Adipose tissue (tissue), 3 donors: ENCODE measurements at places on chromosomes 1 and 21. TPM values are rescaled to one million over a fixed set of nuclear protein-coding genes. Genes with fewer than 3 reads are reported as not detected.

TMCO4 gene
- 19.0 TPM for polyA plus RNA-seq

TNFRSF4 gene
- 13.9 TPM for polyA plus RNA-seq

C1orf115 gene
- polyA plus RNA-seq = 12.3 TPM

TP53BP2 gene
- polyA plus RNA-seq = 6.4 TPM

ADAMTSL4 gene
- 66.1 TPM for polyA plus RNA-seq

GJC2 gene
- polyA plus RNA-seq = 2.0 TPM

NEK7 gene
- polyA plus RNA-seq = 22.9 TPM

TMEM82 gene
- polyA plus RNA-seq = not detected

PLA2G2D gene
- polyA plus RNA-seq = not detected

WDR26 gene
- 37.8 TPM for polyA plus RNA-seq

NDUFS5 gene
- polyA plus RNA-seq = 896 TPM

NFIA gene
- polyA plus RNA-seq = 25.9 TPM

PGLYRP4 gene
- not detected for polyA plus RNA-seq

MNDA gene
- polyA plus RNA-seq = 30.1 TPM

C4BPA gene
- 1.5 TPM for polyA plus RNA-seq

AQP10 gene
- polyA plus RNA-seq = 0.07 TPM

KRTAP21-2 gene
- not detected for polyA plus RNA-seq

FMO2 gene
- polyA plus RNA-seq = 28.1 TPM

HES5 gene
- polyA plus RNA-seq = 0.15 TPM

IGSF3 gene
- 1.0 TPM for polyA plus RNA-seq

OR10Z1 gene
- polyA plus RNA-seq = not detected

LEMD1 gene
- 0.22 TPM for polyA plus RNA-seq

FAM163A gene
- 0.06 TPM for polyA plus RNA-seq

DNMT3L gene
- not detected for polyA plus RNA-seq

FGR gene
- 39.8 TPM for polyA plus RNA-seq

ATP1A2 gene
- 110 TPM for polyA plus RNA-seq

NOL9 gene
- 2.8 TPM for polyA plus RNA-seq

HYI gene
- polyA plus RNA-seq = 64.0 TPM

COL11A1 gene
- 0.33 TPM for polyA plus RNA-seq

LIX1L gene
- 21.6 TPM for polyA plus RNA-seq

NR5A2 gene
- 20.8 TPM for polyA plus RNA-seq

EDN2 gene
- polyA plus RNA-seq = 0.07 TPM
